Cardiac muscle cell (in vitro differentiated cells and primary cell): ENCODE measurements at places on chromosomes 3 and 15. TPM values are rescaled to one million over a fixed set of nuclear protein-coding genes. Genes with fewer than 3 reads are reported as not detected.

DNAJA4 gene
- 1.4 and 3.2 TPM in 2 replicates for total RNA-seq

SERP1 gene
- total RNA-seq, result 208 and 252 TPM in 2 replicates

MGLL gene
- total RNA-seq, result 1.0 and 1.1 TPM in 2 replicates

EDC3 gene
- 16.1 and 17.6 TPM in 2 replicates for total RNA-seq

KLF15 gene
- total RNA-seq, result 9.5 and 16.5 TPM in 2 replicates

PRC1 gene
- 25.5 and 209 TPM in 2 replicates for total RNA-seq

TEX9 gene
- total RNA-seq, result 7.4 and 9.2 TPM in 2 replicates

RPL15 gene
- total RNA-seq, result 2,722 and 3,253 TPM in 2 replicates

PLSCR2 gene
- total RNA-seq, result not detected in 2 replicates

MASP1 gene
- total RNA-seq, result 397 and 507 TPM in 2 replicates

MYL3 gene
- 2,390 and 3,091 TPM in 2 replicates for total RNA-seq

GP5 gene
- total RNA-seq, result 0.83 and 0.95 TPM in 2 replicates

SI gene
- total RNA-seq, result not detected in 2 replicates

PPP2R3A gene
- total RNA-seq, result 31.3 and 43.9 TPM in 2 replicates

EXD1 gene
- total RNA-seq, result not detected in 2 replicates

GOLGA6A gene
- total RNA-seq, result 1.9 TPM in 1 of 2 replicates, not detected in the other

CYP11A1 gene
- total RNA-seq, result 5.4 and 9.8 TPM in 2 replicates

SAMMSON gene
- 0.06 TPM in 1 of 2 replicates, not detected in the other for total RNA-seq

SERPINI1 gene
- 23.9 and 33.5 TPM in 2 replicates for total RNA-seq

FSIP1 gene
- 0.33 and 0.42 TPM in 2 replicates for total RNA-seq

GRK7 gene
- total RNA-seq, result not detected in 2 replicates

DCLK3 gene
- total RNA-seq, result 0.07 and 0.15 TPM in 2 replicates

GNAT1 gene
- total RNA-seq, result not detected in 2 replicates

TGM5 gene
- total RNA-seq, result not detected in 2 replicates

GATA2 gene
- total RNA-seq, result 17.7 and 18.3 TPM in 2 replicates

TICRR gene
- 3.8 and 11.0 TPM in 2 replicates for total RNA-seq
